COR-L47 (cell line): ENCODE measurements at places on chromosomes 7 and 10.

GRCh38 chr10:70965566-70965965 is 77.2 kb upstream of the PCBD1 start:
- no peak for DNase-seq

DNA sequence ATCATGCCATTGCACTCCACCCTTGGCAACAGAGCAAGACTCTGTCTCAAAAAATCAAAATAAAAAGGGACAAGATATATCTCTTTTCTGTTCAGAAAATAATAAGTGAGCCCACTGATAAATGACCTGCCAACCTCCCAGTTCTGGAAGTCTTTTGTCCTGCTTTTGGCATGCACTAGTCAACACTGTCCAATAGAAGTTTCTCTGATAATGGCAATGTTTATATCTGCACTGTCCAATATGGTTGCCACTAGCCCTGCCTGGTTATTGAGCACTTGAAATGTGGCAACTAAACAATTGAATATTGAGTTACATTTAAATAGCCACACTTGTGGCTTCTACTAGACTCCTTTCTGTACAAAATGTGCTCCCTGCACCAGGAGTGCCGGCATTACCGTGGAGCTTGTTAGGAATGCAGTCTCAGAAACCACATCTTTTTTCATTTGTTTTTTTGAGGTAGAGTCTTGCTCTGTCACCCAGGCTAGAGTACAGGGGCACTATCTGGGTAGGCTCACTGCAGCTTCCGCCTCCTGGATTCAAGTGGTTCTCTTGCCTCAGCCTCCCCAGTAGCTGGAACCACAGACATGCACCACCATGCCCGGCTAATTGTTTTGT is 229.7 kb downstream of the CACNB2 start:
- no peak for DNase-seq

DNA sequence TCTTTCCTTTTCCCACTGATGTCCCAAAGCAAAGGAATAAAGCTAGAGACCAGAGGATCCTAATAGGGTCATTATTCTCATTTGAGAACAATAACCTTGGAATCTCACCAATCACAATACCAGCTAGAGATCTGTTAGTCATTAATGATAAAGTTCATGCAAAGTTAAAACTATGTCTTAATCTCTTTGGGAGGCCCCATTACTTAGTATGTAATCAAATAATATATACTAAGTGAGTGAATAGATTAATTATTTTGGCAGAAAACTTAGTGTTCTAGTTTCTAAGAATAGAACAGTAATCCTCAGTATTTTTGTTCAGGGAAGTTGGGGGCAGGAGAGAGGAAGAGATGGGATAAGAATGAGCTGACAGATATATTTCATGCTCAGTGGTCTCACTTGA is 227.2 kb downstream of the MTERF1 start:
- DNase-seq = no peak

GRCh38 chr10:104119996-104120395 is 2.0 kb upstream of the SFR1 start:
- DNase-seq = no peak

DNA sequence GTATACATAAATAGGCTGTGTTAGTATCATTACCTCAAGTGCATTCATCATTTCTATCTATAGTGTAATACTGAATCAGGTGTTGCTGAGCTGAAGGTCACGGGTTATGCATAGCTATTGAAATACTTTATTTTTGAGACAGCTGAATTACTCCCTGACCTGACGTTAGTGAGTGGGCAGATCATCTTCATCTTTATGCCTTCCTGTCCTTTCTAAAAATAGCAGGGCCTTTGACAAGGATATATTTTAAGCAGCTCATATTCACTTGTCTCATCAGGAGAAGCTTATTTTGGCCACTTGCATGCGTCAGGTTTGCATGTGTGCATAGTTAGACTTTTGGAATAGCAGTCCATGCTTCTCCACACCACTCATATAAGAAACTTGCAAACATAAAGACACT is 63.6 kb upstream of the DKK1 start:
- DNase-seq = no peak

DNA sequence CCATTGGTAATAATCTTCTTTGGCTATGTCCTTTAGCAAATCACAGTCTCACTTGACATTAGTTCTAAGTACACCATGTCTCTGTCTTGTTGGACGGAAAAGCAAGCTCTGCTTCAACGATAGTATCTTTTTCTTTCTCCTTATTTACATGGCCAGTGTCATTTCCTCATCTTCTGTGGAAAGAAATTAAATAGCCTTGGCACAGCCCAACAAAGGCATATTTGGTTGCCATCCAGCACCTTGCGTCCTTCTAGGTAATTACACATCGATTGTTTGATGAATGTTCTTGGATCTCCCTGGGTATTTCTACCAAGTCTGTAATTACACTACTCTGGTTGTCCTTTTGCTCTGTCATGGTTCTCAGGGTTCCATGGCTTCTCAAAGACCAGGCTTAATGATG is 183.1 kb downstream of the CHN2 start:
- peak; percentile 91 for DNase-seq

DNA sequence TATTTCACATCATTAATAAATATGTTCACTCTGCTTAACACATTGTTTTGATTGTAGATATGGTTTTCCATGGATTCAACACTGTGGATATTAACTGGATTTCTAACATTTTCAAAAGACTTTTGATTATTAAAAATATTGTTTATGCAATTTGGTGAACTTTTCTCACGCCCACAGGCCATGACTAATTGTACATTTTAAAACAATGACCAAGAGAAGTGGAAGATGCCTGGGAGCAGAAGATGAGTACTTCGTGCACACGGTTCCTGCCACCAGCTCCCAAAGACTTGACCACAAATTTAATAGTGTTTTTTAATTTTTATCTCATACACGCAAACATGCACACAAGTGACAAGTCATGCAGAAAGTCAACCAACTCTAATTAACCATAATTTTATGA is 451.0 kb upstream of the ADARB2 start:
- DNase-seq = no peak
